Natural killer cell (primary cell): ENCODE measurements at places on chromosomes 7 and 10. TPM values are rescaled to one million over a fixed set of nuclear protein-coding genes. Genes with fewer than 3 reads are reported as not detected.

GRCh38 chr7:55558962-55559920 lies 13.1 kb downstream of the VOPP1 start:
- DNase-seq, result no peak

Gene BLVRA
- 19.8 TPM for total RNA-seq

GRCh38 chr10:6102128-6102527 lies 13.3 kb downstream of the RBM17 start:
- DNase-seq, result no peak

Gene BUD31
- total RNA-seq, result 187 TPM

DNA sequence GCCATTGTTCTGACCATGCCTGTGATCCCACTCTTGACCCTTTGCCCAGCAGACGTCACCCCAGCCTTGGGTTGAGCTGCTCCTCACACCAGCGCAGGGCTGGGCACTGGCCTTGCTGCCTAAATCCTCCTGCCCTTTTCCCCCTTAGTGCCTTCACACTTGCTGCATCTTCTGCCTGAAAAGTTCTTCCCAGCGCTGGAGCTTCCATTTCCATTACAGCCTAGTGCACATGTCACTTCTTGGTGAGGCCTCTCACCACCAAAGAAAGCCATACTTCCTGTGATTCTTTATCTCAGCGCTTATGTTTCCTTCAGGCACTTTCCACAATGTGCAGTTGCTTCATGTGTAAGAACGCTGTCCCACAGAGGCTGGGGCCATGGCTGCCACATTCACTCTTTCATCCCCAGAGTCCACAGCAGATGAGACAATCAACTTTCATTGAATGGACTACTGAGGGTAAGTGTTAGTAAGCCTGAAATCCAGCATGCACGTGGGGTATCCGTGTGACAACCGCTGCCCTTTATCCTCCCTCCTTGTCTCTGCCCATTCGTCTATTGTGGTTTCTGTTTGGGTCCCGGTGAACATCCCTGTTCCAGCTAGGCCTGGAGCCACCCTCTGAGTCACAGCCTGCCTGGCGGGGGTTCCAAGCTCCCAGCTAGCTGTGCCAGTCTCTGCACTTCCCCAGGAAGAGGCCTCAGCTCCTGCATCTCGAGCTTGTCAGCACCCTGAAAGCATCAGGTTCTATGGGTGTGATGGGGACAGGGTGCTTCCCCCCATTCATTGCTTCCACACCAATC lies 37.3 kb downstream of the ADRA2A start:
- DNase-seq, result no peak

- DNase-seq, result no peak
Observed at GRCh38 chr10:124301736-124302135, 117.0 kb downstream of the OAT start.

DNA sequence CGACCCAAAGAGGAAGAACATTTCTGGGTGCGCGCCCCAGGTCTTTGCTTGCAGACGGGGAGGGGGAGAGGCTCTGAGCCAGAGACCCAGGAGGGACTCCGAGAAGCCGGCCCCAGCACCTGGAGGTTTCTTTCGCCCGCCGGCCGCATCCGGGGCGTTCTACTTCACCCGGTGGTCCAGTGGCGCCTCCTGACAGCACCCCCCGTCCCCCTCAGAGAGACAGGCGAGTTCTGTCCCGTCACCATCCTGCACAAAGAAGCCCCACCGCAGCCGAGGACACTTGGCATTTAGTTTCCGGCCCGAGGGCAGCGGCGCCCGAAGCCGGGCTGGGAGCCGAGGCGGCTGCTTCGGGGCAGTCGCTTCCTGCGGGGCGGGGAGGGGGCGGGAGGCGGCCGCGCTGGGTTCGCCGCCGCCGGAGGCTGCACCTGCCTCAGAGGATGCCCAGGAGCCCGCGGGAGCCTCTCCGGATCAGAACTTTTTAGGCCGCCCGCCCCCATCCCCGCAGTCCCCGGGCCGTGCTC lies at the start of gene TMEM178B:
TMEM178B (plus strand) TSS at position 424 of the 521 bp plus-strand sequence.
- peak; percentile 14 for DNase-seq
